T-cell (primary cell): ENCODE measurements at places on chromosomes 7 and 10.
A peak's percentile ranks its signal among the peaks of the same experiment; 100 is the strongest.

DNA sequence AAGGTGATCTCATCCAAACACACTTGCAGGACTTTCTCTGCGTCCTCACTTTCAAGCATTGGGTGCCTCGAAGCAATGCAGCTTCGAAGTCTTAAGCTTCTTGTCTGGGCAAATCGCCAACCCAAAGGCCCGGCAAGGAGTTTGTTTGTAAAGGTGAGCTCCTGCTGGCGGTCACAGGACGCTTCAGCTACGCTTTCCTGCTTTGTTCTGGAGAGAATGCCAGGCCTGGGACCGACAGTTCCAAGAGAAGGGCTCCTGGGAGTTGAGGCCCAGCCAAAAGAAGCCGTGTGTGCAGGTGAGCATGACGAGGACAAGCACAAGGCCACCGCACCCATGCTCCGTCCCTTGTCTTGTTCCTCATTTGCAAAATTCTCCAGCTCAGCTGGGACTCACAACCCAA is 106.6 kb upstream of the DOCK1 start:
- DNase-seq, result no peak

- DNase-seq, result no peak
These were observed 2.2 kb upstream of the ACHE start for GRCh38 chr7:100897772-100898454.

DNA sequence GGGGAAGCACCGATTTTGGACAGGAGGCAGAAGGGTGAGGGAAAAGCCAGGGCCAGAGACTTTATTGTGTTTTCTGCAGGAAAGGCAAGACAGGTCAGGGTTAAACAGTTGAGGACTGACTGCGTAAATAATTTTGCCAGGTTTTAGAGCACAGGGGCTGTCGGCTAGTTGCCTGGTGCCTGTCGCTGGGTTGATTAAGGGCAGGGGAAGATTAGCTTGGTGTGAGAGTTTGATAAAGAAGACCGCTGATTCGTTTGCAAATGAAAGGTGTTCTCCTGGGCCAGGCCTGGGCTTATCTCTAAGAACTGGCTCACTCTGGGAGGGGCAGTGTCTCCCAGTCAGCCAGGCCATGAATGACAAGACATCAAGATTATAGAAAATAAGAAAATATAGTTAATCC is 75.6 kb downstream of the SLC37A3 start:
- DNase-seq, result no peak

- DNase-seq, result no peak
These were observed 6.2 kb upstream of the BAG3 start for GRCh38 chr10:119644994-119645393.

- peak; percentile 76 for DNase-seq
These were observed 8.5 kb upstream of the C10orf105 start for GRCh38 chr10:71727738-71728737.

DNA sequence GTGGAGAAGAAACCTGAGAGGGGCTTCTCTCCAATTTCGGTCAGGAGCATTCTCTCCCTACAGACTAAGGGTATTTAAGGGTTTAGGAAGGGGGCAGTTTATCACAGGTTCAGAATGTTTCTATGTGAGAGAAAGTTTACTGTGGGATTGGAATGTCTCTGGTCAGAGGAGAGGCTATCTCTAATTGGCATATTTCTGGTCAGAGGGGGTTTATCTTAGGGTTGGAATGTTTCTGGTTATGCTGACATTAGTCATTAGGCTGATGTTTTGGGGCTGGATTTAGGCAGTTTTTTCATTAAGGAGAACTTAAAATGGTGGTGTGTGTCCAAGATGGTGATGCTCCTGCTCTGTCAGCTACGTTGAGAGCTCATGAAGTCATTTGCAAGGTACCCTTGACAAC is 758.0 kb downstream of the TYW1 start:
- no peak for DNase-seq

DNA sequence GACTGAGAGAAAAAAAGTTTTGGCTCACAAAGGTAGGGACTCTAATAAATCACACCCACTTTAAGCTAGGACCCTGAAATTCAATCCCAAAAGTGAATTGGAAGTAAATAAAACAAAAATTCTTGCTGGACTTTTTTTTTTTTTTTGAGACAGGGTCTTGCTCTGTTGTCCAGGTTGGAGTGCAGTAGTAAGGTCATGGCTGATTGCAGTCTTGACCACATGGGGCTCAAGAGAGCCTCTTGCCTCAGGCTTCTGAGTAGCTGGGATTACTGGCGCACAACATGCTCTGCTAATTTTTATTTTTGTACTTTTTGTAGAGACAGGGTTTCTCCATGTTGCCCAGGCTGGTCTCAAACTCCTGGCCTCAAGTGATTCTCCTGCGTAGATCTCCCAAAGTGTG is 5.0 kb upstream of the LUC7L2 start:
- DNase-seq, result no peak
